ENCODE measurements at places on chromosomes 1 and 21.

- DNase-seq: no peak
Measured at GRCh38 chr21:32424191-32424535, 11.7 kb downstream of the EVA1C start.

GRCh38 chr1:208465786-208466590 lies 221.8 kb upstream of the PLXNA2 start:
- no peak for DNase-seq

DNA sequence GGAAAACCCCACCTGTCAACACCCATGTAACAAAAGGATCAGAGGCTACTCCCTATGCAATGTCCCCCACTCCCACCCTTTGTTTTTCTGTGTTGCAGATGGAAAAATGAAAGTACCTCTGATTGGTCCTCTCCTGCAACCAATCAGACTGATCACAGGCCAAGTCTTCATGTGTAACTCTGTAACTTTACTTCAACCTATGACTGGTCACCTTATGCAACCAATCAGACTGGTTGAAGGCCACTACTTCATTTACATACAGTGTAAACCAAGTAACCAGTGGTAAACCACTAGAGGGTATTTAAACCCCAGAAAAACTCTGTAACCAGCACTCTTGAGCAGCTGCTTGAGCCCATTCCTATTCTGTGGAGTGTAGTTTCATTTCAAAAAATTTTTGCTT lies 266.3 kb upstream of the OLFM3 start:
- no peak for DNase-seq

- DNase-seq: no peak
Measured at GRCh38 chr1:23736437-23737134, 6.7 kb upstream of the ELOA start.

DNA sequence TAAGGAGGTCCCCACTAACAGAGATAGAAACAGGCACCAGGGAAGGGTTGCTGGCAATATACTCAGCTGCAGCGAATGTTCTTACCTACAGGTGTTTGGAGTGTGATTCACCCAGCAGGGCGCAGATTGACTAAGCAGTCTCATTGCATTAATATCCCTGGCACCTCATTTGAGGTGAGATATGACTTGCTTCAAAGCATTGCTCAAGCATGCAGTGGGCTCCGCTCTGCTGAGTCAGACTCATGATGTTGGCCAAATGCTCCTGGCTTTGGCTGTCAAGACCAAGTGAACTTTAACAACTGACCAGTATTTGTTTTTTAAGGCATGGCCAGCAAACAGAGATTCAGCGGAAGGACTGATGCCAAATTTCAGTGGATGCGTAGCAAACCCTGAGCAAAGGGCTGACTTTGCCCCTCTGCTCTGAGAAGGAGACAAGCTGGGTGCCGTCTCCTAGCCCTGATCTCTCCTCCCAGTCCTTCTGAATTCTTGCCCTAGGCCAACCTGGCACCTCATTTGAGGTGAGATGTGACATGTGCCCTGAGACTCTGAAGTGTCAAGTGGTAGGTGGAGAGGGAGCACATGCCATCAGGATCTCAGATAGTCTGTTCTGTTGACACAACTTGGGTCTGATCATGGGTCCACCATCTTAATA lies 187.1 kb upstream of the COA6 start:
- no peak for DNase-seq

DNA sequence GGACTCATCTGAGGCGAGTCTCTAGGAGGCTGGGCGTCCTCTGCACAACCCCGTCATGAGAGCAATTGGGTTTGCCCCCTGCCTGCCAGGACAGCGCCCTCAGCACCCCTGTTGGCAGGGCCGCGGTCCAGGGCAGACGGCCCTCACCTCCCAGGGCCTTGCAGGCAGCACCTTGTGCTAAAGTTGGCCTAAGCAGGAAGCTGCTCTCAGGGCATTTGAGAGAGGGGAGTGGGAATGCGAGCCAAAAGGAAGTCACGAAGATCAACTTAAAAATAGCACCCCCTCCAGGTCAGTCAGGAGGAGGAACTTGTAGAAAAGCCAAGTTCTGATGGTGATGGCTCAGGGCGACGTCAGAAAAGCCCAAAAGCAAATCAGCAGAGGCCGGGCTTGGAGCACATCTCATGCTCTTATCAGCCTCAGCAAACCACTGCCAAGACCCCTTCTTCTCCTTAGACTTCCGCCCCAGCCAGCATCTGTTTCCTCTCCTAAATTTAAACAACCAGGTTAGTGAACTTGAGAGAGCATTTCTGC lies 12.6 kb upstream of the ADORA3 start:
- no peak for DNase-seq

DNA sequence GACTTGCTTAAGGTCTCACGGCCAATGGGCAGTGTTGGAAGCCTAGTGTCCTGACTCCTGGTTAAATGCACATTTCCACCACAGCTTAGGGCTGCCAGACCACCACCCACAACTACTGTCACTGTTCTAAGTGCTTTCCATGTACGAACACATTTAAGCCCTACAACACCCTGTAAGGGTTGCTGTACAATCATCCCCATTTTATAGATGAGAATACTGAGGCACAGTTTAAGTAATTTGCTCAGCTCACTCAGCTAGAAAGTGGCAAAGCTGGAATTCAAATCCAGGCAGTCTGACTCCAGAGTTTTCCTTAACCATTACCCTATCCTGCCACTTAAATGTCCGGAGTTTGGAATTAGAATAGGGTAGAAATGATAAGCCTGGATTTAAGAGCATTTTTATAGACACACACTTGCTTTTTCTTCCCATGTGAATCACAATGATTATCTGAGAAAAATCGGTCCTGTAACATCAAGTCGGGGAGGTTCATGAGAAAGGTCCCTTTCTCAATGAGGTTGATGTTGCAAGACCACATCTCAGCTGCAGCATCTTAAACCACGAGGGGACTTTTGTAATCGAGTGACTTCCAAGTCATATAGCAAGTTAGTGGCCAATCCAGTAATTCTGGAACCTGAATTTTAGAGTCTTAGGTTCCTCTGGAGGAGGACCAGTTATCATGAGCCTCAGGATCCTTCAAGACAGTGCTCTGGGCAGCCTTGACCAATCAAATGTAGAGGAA lies 8.6 kb downstream of the E2F2 start:
- no peak for DNase-seq

DNA sequence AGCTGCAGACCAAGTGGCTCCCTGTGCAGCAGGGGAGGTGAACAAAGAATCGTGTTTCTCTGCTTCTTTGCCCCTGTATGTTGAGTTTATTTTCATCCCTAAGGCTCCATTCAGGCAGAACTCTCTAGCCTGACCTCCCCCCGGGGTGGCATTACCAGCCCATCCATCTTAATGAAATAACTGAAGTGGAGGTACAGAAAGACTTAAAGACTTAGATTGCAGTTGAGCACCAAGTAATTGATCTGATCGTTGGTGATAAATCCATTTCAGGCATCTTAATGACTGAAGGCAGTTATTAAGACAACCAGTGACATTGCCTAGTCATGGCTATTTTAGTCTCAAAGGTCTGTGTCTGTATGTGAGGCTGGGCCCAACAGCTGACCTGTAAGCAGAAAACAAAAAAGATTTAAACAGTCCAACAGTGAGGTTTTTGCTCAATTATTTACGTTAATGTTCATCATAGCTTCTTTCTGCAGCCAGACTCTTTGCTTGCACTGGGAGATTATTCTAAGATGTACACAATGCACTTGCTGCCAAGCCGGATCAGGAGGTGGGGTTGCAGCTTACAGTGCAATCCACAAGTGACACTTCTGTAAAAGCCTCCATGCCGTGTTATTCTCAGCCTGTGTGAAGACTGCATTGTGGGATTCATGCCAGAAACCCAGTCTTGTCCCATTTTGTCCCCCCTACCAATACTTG lies 363.0 kb upstream of the DUSP10 start:
- DNase-seq: no peak

GRCh38 chr1:35386959-35387358 lies 118.5 kb downstream of the ZMYM4 start:
- no peak for DNase-seq

GRCh38 chr1:150389650-150390049 lies 25.7 kb downstream of the RPRD2 start:
- DNase-seq: no peak

GRCh38 chr1:119966020-119966419 lies 69.7 kb upstream of the ADAM30 start:
- DNase-seq: no peak

DNA sequence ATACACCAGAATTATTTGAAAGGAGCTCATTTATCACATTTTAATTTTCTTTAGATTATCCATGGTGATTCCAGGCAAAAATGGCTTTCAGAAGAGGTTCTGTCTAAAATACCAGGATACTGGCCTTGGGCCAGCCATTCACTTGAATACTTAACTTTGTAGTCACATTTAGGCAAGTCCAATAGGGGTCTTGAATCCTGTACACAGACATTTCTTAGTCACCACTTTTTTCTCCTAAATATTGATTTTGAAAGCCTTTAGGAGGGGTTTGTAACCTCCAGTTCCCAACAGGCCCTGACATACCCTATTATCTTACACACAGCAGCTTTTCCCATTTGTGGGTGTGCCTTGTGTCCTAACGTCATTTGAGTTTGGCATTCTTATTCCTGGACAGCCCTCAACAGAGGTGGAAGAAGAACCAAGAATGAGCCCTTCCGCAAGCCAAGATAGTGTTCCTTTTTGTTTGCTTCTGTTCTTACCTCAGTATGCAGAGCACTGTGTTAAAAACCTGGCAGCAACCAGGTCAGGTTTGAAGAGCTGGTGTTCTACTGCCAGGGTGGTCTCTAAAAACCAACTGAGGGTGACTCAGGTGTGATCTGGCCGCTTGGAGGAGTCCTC lies 19.5 kb downstream of the MAP3K7CL start:
- no peak for DNase-seq

- no peak for DNase-seq
Measured at GRCh38 chr1:148162363-148162762, 10.3 kb upstream of the NBPF11 start.

GRCh38 chr1:35592991-35593769 lies 20.1 kb downstream of the TFAP2E start:
- DNase-seq: no peak

GRCh38 chr1:9892563-9893528 lies 17.2 kb downstream of the CTNNBIP1 start:
- no peak for DNase-seq

DNA sequence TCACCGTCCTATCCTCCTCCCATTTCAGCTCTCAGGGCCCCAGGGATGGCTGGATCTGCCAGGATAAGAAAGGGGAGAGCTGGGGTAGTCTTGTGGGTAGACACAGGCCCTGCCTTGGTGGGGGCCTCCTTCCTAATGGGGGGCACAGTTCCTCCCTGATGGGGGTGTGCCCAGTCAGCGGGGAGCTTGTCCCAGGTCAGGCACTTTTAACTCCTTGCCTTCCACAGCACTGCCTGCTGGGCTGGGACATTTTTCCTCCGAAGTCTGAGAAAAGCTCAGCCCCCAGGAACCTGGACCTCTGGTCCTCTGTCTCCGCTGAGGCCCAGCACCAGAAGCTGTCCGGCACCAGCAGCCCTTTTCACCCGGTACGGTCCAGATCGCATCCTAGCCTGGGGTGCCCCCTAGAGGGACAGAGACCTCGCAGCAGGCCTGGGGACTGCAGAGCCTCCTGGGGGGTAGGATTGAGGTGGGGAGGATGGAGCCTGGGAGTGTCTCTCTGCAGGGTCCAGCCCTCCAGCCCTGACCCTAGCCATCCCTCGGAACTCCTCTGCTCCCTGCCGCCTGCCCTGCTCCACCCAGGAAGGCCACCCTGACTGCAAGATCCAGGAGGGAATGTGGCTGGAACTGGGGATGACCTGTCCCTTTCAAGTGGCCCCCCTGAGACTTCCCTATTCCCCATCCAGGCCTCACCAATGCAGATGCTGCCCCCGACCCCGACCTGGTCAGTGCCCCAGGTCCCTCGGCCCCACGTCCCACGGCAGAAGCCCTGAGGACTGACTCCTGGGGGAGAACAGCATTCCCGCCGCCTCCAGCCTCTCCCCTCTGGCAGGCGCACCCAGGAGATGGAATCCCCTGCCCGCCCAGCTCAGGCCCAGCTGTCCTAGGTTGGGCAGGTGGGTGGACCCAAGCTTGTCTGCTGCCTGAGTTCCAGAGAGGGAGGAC lies 12.0 kb downstream of the MIIP start:
- DNase-seq: no peak

GRCh38 chr1:180731131-180731530 lies 99.3 kb downstream of the XPR1 start:
- DNase-seq: no peak

GRCh38 chr1:209674957-209675564 lies at the start of gene G0S2:
TSS of gene G0S2 (plus strand) at chr1:209675412. CDS start at chr1:209675685, 273 bp downstream.
- DNase-seq: no peak

DNA sequence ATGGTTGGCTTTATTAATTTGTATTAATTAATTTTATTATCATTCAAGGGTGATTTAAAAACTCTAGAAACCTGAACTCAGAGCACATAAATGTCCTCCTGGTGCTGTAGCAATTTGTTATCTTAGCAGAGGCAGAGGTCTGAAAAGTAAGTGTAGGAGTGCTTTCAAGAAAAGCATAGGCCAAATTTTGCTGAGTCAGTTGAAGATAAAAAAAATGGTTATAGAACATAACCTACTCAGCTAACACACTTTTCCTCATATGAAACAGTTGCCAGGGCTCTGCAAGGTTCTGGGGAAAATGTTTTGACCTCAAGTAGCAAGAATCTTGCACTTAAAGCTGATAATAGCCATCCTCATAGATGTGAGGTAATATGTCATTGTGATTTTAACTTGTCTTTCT lies 53.5 kb upstream of the CHODL start:
- DNase-seq: no peak

DNA sequence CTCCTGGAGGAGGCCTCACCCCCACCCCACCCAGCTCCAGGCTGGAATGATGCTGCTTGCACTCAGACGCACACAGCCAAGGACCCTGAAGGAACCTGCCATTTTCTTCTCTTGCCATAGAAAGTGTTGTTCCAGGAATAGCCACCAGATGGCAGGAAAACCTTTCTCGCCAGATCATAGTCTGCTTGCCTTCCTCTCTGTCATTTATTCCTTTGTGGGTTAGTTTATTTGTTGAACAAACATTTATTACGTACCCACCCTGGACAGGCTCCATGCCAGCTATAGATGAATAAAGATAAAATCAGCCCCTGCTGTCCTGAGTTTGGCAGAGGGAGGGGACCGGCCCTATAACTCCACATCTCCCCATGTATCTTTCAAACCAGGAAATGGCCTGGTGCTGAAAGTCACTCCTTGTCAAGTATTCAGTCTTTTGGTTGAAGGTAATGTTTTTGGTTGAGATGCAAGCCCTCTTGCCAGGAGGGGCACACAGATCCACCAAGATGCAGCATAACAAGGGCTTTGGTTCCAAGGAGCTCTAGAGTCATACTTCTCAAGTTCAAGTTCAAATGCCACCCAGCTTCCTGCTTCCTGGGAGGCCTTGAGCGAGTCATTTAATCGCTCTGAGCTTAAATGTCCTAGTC lies 7.0 kb upstream of the KCNC4 start:
- DNase-seq: peak; percentile 63

GRCh38 chr1:182227864-182228547 lies 163.6 kb downstream of the GLUL start:
- DNase-seq: no peak
